H1 (cell line): ENCODE measurements at places on chromosomes 1 and 21. TPM values are rescaled to one million over a fixed set of nuclear protein-coding genes. Genes with fewer than 3 reads are reported as not detected.

The GBP4 gene
- not detected in 2 replicates for total RNA-seq

The GPR157 gene
- 9.8 and 11.0 TPM in 2 replicates for total RNA-seq

- no peak for DNase-seq
These were observed 16.7 kb upstream of the ACBD3 start for GRCh38 chr1:226203240-226203639.

DNA sequence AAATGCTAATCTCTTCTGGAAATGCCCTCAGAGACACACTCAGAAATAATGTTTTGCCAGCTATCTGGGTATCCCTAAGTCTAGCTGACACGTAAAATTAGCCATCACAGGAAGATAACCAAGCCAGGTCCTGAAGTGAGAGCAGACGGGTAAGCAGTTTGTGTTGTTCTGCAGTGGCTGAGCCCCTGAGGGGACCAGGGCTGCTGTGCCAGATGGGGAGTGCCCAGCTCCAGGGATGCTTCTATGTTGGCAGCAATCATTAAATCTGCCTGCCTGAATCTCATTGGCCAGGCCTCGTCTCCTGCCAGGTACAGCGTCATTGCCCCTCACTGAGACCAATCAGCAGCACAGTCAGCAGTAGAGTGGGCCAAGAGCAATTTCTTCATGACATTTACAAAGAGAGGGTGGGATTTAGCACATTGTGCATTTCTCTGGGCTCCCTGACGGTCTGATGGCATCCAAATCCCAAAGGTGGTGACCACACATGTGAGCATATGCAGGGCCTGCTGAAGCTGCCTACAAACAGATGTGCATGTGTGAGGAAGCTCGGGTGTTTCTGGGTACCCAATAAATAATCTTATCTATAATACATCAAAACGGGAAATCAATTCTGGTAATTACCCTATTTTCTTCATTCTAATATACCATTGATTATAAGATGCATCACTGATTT, 58.7 kb upstream of the LRRN2 start:
- no peak for DNase-seq

DNA sequence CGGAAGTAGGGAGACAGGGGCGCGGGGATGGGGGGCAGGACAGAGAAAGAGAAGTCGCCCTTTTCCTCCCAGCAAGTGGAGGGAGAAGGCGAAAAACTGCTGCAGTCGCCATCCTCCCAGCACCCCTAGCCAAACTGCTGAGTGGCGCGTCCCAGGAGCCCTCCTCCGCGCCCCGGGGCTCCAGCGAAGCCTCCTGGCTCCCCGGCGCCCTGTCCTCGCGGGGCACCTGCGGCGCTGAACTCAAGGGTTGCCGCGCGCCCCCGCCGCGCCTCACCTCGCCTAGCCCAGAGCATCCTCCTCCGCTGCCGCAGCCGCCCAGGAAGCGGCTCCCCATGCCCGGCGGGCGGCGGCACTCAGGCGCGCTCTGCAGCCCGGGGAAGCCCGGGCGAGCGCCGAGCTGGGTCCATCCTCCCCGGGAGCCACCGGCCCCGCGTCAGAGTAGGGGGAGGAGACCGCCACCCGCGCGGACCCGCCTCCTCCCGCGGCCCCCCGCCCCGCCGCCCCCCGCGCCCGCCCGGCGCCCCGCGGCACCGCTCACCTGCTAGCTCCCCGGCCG, at the start of gene DAB1:
Gene DAB1, minus strand, starts transcription at position 405 of the 556 bp plus-strand sequence. CDS start 133,030 bp downstream, outside the sequence.
- peak; percentile 54 for DNase-seq

The CAPN2 gene
- 9.2 and 9.4 TPM in 2 replicates for total RNA-seq

DNA sequence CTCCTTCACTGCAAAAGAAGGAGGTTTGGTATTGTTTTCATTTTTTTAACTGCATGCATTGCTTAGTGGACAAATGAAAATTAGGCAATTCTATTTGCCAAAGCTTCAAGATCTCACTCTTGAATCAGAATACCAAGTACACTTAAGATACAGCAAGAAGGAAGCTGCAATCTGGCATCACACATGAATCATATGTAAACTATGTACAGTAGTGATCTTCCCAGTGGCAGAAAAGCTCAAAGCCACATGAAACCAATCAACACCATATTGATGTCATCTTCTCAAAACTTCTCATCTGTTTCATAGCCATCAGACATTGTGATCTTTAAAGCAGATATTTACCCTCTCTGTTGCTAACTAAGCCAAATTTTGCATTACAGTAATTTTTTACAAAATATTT, 550.1 kb downstream of the LTN1 start:
- no peak for DNase-seq

DNA sequence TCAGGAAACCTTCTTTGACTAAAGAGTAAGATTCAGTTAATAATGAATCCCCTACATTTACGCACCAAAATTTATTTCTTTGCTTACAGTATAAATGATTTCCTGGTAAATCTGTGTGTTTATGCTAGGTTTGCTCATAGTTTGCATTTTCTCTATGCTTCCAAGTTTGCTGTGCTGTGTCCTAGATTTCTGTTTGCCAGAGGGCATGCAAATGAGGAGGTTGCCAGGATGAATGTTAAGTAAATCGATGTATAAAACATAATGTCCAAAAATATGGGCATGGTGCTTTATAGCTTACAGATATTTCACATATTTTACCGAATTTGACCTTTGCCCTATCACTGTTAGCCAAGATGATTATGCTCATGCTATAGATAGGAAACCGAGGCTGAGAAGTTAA, 63.8 kb downstream of the TBX19 start:
- no peak for DNase-seq

GRCh38 chr1:30783256-30783915, 25.8 kb upstream of the LAPTM5 start:
- no peak for DNase-seq

The EMC1 gene
- total RNA-seq: 45.1 and 51.0 TPM in 2 replicates

- DNase-seq: no peak
These were observed 289.7 kb downstream of the AJAP1 start for GRCh38 chr1:4944072-4944471.

- no peak for DNase-seq
These were observed 154.5 kb upstream of the C1orf87 start for GRCh38 chr1:60228041-60228491.

The RNU1-1 gene
- total RNA-seq: 1,303 and 1,497 TPM in 2 replicates
